Gastrocnemius medialis (tissue), 4 donors: ENCODE measurements at places on chromosomes 4 and X.

GRCh38 chr4:167020410-167020809, 213.9 kb downstream of the SPOCK3 start:
- no peak overlapping the region for H3K4me3 ChIP-seq
- H3K27ac ChIP-seq: no peak overlapping the region
- no peaks in the 10 kb centered on the region for H3K27me3 ChIP-seq
- no peak for DNase-seq
- no peaks in the 10 kb centered on the region for H3K36me3 ChIP-seq

GRCh38 chr4:44674471-44674870, 3.7 kb upstream of the GUF1 start:
- peaks cover 14% of the 10 kb centered on the region for H3K4me1 ChIP-seq
- no peaks in the 10 kb centered on the region for H3K36me3 ChIP-seq
- no peaks in the 10 kb centered on the region for H3K27me3 ChIP-seq
- DNase-seq: no peak
- no peak overlapping the region for H3K4me3 ChIP-seq

GRCh38 chr4:182863501-182863900, 53.7 kb downstream of the DCTD start:
- H3K36me3 ChIP-seq: no peaks in the 10 kb centered on the region
- H3K4me1 ChIP-seq: no peaks in the 10 kb centered on the region
- H3K4me3 ChIP-seq: no peak overlapping the region
- H3K27ac ChIP-seq: no peak overlapping the region

DNA sequence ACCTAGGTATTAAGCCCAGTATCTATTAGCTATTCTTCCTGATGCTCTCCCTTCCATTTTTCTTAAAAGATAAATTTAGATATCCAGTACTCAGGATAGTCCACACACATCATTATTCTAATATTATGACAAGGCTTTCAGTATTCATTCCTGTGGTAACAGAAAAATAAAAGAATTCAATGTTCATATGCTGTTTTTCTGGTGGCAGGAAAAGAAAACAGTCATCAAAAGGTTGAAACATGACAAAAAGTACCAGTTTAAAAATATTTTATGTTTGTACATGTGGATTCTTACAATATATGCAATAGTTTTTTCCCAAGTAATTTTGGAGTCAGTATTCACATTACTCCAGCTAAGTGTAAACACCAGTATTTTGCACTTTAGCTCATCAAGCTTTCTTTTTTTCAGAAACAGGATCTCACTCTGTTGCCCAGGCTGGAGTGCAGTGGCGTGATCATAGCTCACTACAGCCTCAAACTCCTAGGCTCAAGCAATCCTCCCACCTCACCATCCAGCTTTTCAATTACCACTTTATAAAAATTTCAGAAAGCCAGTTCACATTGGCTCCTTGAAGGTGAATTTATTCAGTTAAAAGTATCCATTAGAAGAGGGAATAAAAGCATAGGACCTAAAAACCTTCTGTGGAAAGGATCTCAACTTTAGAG, 2.3 kb downstream of the APBB2 start:
- no peak for DNase-seq
- no peaks in the 10 kb centered on the region for H3K27me3 ChIP-seq
- no peaks in the 10 kb centered on the region for H3K36me3 ChIP-seq
- H3K27ac ChIP-seq: no peak overlapping the region
- H3K4me3 ChIP-seq: peak overlapping the region; percentile 59
- H3K4me1 ChIP-seq: peaks cover 29% of the 10 kb centered on the region

GRCh38 chr4:133493776-133494175, 344.7 kb downstream of the PCDH10 start:
- H3K4me3 ChIP-seq: no peak overlapping the region
- no peak overlapping the region for H3K27ac ChIP-seq
- no peak for DNase-seq
- no peaks in the 10 kb centered on the region for H3K36me3 ChIP-seq
- H3K27me3 ChIP-seq: no peaks in the 10 kb centered on the region
- no peaks in the 10 kb centered on the region for H3K4me1 ChIP-seq

DNA sequence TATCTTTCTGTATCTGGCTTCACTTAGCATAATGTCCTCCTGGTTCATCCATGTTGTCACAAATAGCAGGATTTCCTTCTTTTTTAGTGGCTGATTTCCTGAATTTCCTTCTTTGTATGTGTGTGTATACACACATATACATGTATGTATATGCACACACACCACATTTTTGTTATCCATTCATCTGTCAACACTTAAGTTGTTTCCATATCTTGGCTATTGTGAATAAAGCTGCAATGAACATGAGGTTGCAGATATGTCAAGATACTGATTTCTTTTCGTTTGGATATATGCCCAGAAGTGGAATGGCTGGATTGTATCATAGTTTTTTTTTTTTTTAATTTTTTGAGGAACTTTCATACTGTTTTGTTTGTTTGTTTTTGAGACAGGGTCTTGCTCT, 76.2 kb downstream of the WNK3 start:
- no peak for DNase-seq
- no peak overlapping the region for H3K4me3 ChIP-seq
- H3K36me3 ChIP-seq: no peaks in the 10 kb centered on the region

DNA sequence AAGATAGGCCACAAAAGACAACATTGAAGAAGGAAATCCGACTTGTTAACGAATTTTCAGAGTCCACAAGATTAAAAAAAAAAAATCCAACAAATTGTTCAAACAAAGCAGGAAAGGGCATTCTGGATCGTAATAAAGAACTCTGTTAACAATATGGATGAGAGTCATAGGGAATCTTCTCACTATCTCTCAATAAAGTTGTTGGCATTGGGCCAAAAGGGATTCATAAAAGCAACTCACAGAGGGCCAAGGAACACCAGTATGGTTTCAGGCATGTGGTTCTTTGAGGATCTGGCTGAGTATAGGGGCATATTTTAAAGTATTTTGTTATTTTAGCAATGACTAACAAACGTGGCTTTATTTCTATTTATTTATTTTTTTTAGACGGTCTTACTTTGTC, 49.5 kb downstream of the SHISA3 start:
- no peaks in the 10 kb centered on the region for H3K4me1 ChIP-seq
- H3K4me3 ChIP-seq: no peak overlapping the region
- no peaks in the 10 kb centered on the region for H3K27me3 ChIP-seq
- H3K36me3 ChIP-seq: peaks cover 32% of the 10 kb centered on the region

DNA sequence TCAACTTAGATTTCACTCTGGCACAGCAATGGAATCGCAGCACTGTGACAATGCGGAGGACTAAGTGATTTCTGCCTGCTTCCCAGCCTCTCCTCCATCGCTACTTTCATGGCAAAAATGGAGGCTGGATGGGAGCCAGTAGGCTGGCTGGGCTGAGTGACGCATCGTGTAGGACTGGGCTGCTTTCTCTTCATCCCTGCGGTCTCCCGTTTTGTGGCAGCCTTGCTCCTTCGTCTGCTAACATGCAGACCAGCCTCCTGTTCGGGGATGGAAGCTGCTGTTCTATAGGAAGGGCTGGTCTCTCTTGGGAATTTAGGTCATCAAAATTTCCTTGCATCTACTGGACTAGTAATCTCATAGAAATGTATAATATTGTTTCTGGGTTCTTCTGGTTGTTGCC, 15.8 kb upstream of the RGS12 start:
- no peaks in the 10 kb centered on the region for H3K27me3 ChIP-seq
- no peak overlapping the region for H3K27ac ChIP-seq
- no peaks in the 10 kb centered on the region for H3K36me3 ChIP-seq
- no peaks in the 10 kb centered on the region for H3K4me1 ChIP-seq
- DNase-seq: no peak
- no peak overlapping the region for H3K4me3 ChIP-seq

GRCh38 chrX:110004731-110005369, 1.9 kb downstream of the TMEM164 start:
- no peaks in the 10 kb centered on the region for H3K36me3 ChIP-seq
- H3K27me3 ChIP-seq: no peaks in the 10 kb centered on the region
- no peak for DNase-seq
- H3K4me1 ChIP-seq: peaks cover 20% of the 10 kb centered on the region

- no peak overlapping the region for H3K27ac ChIP-seq
- no peaks in the 10 kb centered on the region for H3K27me3 ChIP-seq
- H3K36me3 ChIP-seq: no peaks in the 10 kb centered on the region
- no peaks in the 10 kb centered on the region for H3K4me1 ChIP-seq
- no peak overlapping the region for H3K4me3 ChIP-seq
- DNase-seq: no peak
Observed at GRCh38 chrX:136549226-136549625, 17.2 kb downstream of the VGLL1 start.

DNA sequence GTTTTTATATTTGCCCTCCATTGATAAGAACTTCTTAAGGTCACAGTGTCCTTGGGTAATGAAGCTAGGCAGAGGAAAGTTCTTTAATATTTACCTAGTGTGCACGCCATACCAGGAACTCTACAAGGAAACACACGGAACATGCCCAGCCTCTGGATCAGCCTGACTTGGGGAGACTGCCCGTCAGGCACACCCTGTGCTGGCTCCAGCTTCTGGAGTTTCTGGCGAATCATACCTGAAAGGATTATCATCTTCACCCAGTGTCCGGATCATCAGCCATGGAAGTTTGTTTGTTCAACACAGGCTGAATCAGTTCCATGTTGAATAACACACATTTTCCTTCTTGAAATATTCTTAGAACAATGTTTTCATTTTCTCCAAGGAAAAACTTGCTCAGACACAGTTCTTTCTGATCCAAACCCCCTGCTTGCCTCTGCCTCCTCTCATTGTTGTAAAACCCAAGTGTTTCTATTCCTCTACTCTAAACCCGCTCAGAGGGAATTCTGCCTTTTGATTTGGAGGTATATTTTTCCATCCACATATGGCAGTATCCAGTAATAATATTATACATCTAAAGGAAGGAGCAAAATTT, 176.7 kb downstream of the SHROOM3 start:
- H3K4me3 ChIP-seq: no peak overlapping the region
- no peak overlapping the region for H3K27ac ChIP-seq

DNA sequence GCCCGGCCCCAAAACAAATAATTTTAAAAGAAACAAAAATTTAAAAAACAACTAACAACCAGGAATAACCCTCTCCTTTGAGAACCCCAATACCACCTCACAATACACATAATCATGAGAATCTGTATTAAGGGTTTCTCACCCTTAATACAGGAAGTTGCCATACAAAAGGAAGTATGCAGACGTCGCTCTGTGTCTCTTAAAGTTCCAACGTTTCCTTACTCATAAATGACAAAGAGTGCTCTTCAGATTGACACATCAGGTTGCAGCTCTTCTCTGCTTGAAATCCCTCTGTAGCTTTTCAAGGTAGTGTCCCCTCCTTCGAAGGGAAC, 73.9 kb upstream of the IRF2 start:
- H3K4me1 ChIP-seq: no peaks in the 10 kb centered on the region
- no peaks in the 10 kb centered on the region for H3K36me3 ChIP-seq
- H3K27ac ChIP-seq: no peak overlapping the region
- H3K4me3 ChIP-seq: no peak overlapping the region
- H3K27me3 ChIP-seq: no peaks in the 10 kb centered on the region

GRCh38 chr4:13558881-13559280, 14.6 kb upstream of the NKX3-2 start:
- no peak overlapping the region for H3K27ac ChIP-seq
- no peak for DNase-seq
- no peaks in the 10 kb centered on the region for H3K4me1 ChIP-seq
- H3K36me3 ChIP-seq: no peaks in the 10 kb centered on the region
- H3K4me3 ChIP-seq: no peak overlapping the region

GRCh38 chrX:113726466-113726865, 857.4 kb upstream of the HTR2C start:
- H3K27ac ChIP-seq: no peak overlapping the region
- no peaks in the 10 kb centered on the region for H3K36me3 ChIP-seq
- DNase-seq: no peak
- no peaks in the 10 kb centered on the region for H3K27me3 ChIP-seq
- no peak overlapping the region for H3K4me3 ChIP-seq

DNA sequence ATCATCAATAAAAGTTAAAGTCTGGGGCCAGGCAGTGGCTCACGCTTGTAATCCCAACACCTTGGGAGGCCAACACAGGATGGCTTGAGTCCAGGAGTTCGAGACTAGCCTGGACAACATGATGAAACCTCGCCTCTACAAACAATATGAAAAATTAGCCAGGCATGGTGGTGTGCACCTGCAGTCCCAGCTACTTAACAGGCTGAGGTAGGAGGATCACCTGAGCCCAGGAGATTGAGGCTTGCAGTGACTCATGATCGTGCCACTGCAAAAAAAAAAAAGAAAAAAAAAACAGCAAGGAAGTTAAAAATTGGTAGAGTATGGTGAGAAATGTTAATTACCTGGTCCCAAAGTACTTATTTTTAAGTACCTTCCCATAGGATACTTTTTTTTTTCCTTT, 27.5 kb downstream of the FBXW7 start:
- no peaks in the 10 kb centered on the region for H3K4me1 ChIP-seq
- no peak overlapping the region for H3K27ac ChIP-seq
- no peak overlapping the region for H3K4me3 ChIP-seq
- DNase-seq: no peak
- H3K36me3 ChIP-seq: no peaks in the 10 kb centered on the region

- no peaks in the 10 kb centered on the region for H3K36me3 ChIP-seq
- H3K4me3 ChIP-seq: no peak overlapping the region
- H3K27ac ChIP-seq: no peak overlapping the region
- no peaks in the 10 kb centered on the region for H3K27me3 ChIP-seq
- H3K4me1 ChIP-seq: no peaks in the 10 kb centered on the region
- DNase-seq: no peak
Observed at GRCh38 chr4:166987026-166987425, 247.3 kb downstream of the SPOCK3 start.

GRCh38 chr4:88828842-88829571, 131.4 kb upstream of the NAP1L5 start:
- H3K27ac ChIP-seq: no peak overlapping the region
- H3K27me3 ChIP-seq: no peaks in the 10 kb centered on the region
- no peak overlapping the region for H3K4me3 ChIP-seq
- H3K36me3 ChIP-seq: no peaks in the 10 kb centered on the region
- peaks cover 3% of the 10 kb centered on the region for H3K4me1 ChIP-seq
- DNase-seq: no peak

DNA sequence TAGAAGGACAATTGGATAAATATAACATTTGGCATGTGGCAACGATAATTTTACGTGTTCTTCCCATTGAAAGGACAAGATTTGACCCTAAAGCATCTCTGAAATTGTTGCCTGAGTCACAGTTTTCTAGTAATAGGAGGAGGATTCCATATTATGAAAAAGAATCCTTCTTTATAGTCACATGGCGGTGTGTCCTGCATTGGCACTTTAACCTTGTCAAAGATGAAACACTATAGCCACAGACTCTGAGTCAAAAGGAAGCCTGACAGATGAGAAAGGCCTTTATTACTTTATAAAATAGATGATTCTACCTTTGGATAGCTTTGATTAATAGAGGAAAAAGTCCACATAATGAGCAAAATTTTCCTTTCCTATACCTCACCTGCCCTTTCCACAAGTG, 11.5 kb downstream of the LNX1 start:
- no peak overlapping the region for H3K4me3 ChIP-seq
- H3K27me3 ChIP-seq: no peaks in the 10 kb centered on the region
- no peaks in the 10 kb centered on the region for H3K36me3 ChIP-seq
- no peak overlapping the region for H3K27ac ChIP-seq
- no peaks in the 10 kb centered on the region for H3K4me1 ChIP-seq

GRCh38 chr4:30763321-30763727, 43.2 kb downstream of the PCDH7 start:
- no peaks in the 10 kb centered on the region for H3K27me3 ChIP-seq
- DNase-seq: no peak
- no peaks in the 10 kb centered on the region for H3K4me1 ChIP-seq
- no peak overlapping the region for H3K27ac ChIP-seq
- no peak overlapping the region for H3K4me3 ChIP-seq
- H3K36me3 ChIP-seq: no peaks in the 10 kb centered on the region

GRCh38 chrX:42944381-42944998, 166.5 kb upstream of the PPP1R2C start:
- H3K4me3 ChIP-seq: no peak overlapping the region
- H3K27ac ChIP-seq: no peak overlapping the region
- no peak for DNase-seq
- no peaks in the 10 kb centered on the region for H3K36me3 ChIP-seq
